ENCODE measurements at places on chromosomes 6 and 20.

- no peak for DNase-seq
- peaks cover 63% of the 10 kb centered on the region for H3K27me3 ChIP-seq
- no peaks in the 10 kb centered on the region for H3K4me1 ChIP-seq
- no peak overlapping the region for H3K4me3 ChIP-seq
- no peak overlapping the region for H3K27ac ChIP-seq
Measured at GRCh38 chr6:34151321-34152041, 5.6 kb upstream of the GRM4 start.

- H3K4me3 ChIP-seq = no peak overlapping the region
- H3K27me3 ChIP-seq = no peaks in the 10 kb centered on the region
- H3K27ac ChIP-seq = no peak overlapping the region
- no peaks in the 10 kb centered on the region for H3K36me3 ChIP-seq
- no peak for DNase-seq
Measured at GRCh38 chr20:10282979-10283456, 64.4 kb downstream of the SNAP25 start.

DNA sequence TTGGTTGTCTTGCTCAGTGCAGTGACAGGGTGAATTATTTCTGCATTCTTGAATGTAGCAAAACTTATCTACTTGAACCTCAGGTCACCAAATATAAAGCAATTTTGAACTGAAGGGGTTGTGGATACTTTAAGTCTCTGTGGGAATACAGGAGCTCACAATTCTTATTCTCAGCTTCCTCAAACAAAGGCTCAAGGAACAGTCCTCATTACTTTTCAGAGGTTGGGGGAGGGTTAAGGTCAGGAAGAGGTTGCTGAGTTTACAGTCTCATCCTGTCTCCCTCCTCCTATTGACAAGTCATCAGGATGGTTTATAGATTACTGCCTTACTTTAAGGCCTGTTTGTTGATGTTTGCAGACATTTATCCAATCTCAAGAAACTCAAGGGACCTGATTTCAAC, 143.6 kb upstream of the SPACA1 start:
- peaks cover 22% of the 10 kb centered on the region for H3K4me1 ChIP-seq
- no peak overlapping the region for H3K27ac ChIP-seq

DNA sequence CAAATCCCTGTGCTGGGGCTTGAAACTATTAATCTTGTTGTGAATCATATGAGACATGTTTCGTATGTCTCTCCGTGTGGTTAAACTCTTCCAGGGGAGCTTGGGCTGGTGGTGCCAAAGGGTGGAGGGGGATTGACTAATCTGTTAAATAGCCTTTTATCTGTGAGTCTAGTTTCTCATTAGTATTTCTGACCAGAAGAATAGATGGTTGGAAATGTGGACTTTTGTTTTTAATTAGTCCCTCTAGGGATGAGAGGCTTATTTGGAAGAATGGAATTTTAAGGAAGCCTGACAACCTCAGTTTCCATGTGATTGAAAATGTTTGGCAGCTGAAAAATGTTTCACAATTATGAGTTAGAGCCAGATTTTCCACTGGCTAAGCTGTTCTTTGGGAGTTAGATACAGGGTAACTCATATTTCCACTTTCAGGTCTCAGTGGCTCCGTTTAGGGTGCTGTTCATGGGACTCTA, 117.3 kb downstream of the BCKDHB start:
- no peaks in the 10 kb centered on the region for H3K36me3 ChIP-seq
- H3K27me3 ChIP-seq = no peaks in the 10 kb centered on the region
- H3K27ac ChIP-seq = no peak overlapping the region
- no peak overlapping the region for H3K4me3 ChIP-seq

- no peak for DNase-seq
- no peak overlapping the region for H3K27ac ChIP-seq
Measured at GRCh38 chr6:35025232-35026188, 115.6 kb downstream of the TCP11 start.

DNA sequence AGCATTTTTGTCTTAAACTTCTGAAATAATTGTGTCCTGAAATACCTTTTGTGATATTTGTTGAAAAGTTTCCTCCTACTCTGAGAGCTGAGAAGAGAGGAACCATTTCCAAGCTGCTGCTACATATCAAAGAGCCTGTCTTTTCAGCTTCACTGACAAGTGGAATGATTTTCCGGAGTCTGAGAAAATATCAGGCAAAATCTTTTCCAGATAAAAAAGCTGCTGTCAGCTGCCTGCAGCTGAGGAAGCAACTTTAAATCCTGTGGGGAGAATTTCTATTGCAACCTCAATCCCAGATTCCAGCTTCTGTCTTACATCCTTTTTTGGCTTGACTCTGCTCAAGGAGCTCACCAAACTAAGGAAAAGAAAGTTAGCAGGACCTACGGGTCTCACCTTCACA, 904.3 kb downstream of the PHF3 start:
- no peaks in the 10 kb centered on the region for H3K4me1 ChIP-seq
- no peak overlapping the region for H3K4me3 ChIP-seq
- H3K27me3 ChIP-seq = no peaks in the 10 kb centered on the region

GRCh38 chr20:19850198-19850533, 92.1 kb downstream of the RIN2 start:
- H3K27me3 ChIP-seq = peaks cover 5% of the 10 kb centered on the region
- no peaks in the 10 kb centered on the region for H3K36me3 ChIP-seq
- no peaks in the 10 kb centered on the region for H3K4me1 ChIP-seq
- DNase-seq = no peak
- H3K27ac ChIP-seq = no peak overlapping the region

- H3K27me3 ChIP-seq = peaks cover 11% of the 10 kb centered on the region
- H3K4me3 ChIP-seq = peak overlapping the region; percentile 99
- H3K36me3 ChIP-seq = peaks cover 35% of the 10 kb centered on the region
Measured at GRCh38 chr6:132812756-132813172, 1.6 kb upstream of the RPS12 start.

DNA sequence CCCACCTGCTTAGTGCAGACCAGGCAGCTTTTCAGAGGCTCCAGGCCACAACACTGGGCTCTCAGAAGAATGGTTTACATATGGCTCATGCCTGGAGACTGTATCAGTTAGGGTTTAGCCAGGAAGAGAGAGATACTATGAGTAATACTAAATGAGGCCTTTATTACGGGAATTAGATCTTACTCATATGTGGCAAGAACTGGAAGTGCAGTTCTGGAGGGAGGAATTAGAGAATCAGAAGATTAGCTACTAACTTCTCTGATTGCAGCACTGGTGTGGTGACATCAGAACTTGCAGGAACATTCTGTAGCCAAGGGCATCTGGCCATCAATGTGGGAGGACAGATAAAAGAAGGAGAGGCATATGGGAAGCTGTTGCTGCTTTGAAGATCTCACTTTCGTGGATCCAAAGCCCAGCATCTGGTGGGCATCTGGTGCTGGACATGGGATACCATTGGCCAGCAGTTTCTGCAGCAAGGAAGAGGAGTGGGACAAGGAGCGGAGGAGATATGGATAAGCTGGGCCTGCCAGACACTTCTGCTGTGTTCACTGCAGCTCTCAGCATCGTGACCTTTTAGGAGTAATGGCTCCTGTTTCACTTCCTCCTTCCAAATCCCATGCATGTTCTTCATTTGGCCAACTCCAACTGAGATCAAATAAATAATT, 248.5 kb downstream of the BTBD3 start:
- H3K4me1 ChIP-seq = no peaks in the 10 kb centered on the region
- H3K27me3 ChIP-seq = no peaks in the 10 kb centered on the region
- no peak for DNase-seq
- no peaks in the 10 kb centered on the region for H3K36me3 ChIP-seq
- no peak overlapping the region for H3K27ac ChIP-seq

DNA sequence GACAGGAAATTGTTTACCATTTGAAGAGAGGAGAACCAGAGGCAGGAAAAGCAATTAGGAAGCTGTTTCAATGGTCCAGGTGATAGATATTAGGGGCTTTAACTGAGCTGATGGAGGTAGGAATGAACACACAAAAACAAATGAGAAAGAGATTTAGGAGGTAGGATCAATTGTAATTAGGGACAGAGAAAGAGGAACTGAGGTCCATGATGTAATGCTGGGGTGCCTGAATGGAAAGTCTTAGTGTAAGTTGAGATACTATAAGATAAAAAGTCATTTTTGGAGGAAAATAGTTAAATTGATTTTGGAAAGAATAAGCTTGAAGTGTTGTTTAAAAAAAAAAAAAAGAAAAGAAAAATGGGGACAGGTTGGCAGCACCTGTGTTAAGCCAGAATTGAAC, 58.5 kb upstream of the B3GAT2 start:
- DNase-seq = no peak
- H3K4me1 ChIP-seq = no peaks in the 10 kb centered on the region
- H3K27me3 ChIP-seq = peaks cover 9% of the 10 kb centered on the region
- no peak overlapping the region for H3K27ac ChIP-seq
- H3K4me3 ChIP-seq = no peak overlapping the region
- H3K36me3 ChIP-seq = no peaks in the 10 kb centered on the region

- H3K27me3 ChIP-seq = no peaks in the 10 kb centered on the region
- no peaks in the 10 kb centered on the region for H3K36me3 ChIP-seq
- peaks cover 2% of the 10 kb centered on the region for H3K4me1 ChIP-seq
Measured at GRCh38 chr20:21235484-21236445, 67.4 kb upstream of the XRN2 start.

DNA sequence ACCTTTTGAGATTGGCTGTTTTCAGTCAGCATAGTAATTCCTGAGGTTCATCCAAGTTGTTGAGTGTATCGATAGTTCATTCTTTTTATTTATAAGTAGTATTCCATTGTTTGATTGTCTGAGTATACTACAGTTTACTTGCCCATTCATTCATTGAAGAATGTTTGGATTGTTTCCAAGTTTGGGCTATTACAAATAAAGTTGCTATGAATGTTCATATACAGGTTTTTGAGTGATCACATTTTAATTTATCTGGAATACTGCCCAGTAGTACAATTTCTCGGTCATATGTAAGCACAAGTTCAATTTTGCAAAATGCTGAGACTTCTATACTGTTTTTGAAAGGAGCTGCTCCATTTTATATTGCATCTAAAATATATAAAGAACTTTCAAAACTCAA, 14.2 kb upstream of the EPHA7 start:
- H3K27ac ChIP-seq = no peak overlapping the region
- no peaks in the 10 kb centered on the region for H3K36me3 ChIP-seq
- H3K27me3 ChIP-seq = no peaks in the 10 kb centered on the region
- DNase-seq = no peak
- H3K4me1 ChIP-seq = no peaks in the 10 kb centered on the region
- no peak overlapping the region for H3K4me3 ChIP-seq

GRCh38 chr6:15638373-15638772, 24.5 kb downstream of the DTNBP1 start:
- DNase-seq = no peak
- H3K27me3 ChIP-seq = no peaks in the 10 kb centered on the region
- H3K4me1 ChIP-seq = no peaks in the 10 kb centered on the region
- no peak overlapping the region for H3K27ac ChIP-seq
- H3K36me3 ChIP-seq = peaks cover 62% of the 10 kb centered on the region

GRCh38 chr6:156827382-156827781, 50.2 kb downstream of the ARID1B start:
- H3K4me3 ChIP-seq = no peak overlapping the region
- H3K4me1 ChIP-seq = peaks cover 38% of the 10 kb centered on the region
- no peak for DNase-seq
- H3K27me3 ChIP-seq = no peaks in the 10 kb centered on the region
- H3K27ac ChIP-seq = no peak overlapping the region
- H3K36me3 ChIP-seq = peaks cover 27% of the 10 kb centered on the region

GRCh38 chr6:73566954-73567591, 46.2 kb upstream of the EEF1A1 start:
- H3K27ac ChIP-seq = no peak overlapping the region
- H3K4me3 ChIP-seq = no peak overlapping the region
- H3K27me3 ChIP-seq = no peaks in the 10 kb centered on the region
- peaks cover 9% of the 10 kb centered on the region for H3K4me1 ChIP-seq
- H3K36me3 ChIP-seq = no peaks in the 10 kb centered on the region

- H3K36me3 ChIP-seq = no peaks in the 10 kb centered on the region
- no peak overlapping the region for H3K4me3 ChIP-seq
- H3K27ac ChIP-seq = no peak overlapping the region
- peaks cover 4% of the 10 kb centered on the region for H3K27me3 ChIP-seq
Measured at GRCh38 chr6:129893640-129894039, 32.5 kb upstream of the TMEM244 start.

DNA sequence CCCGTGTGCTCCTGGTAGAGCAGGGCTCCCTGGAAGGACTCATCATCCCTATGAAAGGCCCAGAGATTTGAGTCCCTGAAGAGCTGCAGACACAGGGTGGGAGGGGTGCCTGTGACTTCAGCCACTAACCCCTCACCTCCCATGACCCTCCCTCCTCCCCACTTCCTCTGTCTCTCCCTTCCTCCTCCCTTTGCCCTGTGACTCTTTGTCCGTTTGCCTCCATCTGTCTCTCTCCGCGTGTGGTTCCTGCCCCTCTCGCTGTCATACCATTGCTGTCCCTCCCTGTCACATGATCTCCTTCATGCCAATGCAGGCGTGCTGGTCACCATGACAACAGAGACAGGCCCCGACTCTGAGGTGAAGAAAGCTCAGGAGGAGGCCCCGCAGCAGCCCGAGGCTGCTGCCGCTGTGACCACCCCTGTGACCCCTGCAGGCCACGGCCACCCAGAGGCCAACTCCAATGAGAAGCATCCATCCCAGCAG, 19.0 kb downstream of the EPB41L1 start:
- H3K36me3 ChIP-seq = no peaks in the 10 kb centered on the region
- peak; percentile 28 for DNase-seq
- H3K4me1 ChIP-seq = peaks cover 8% of the 10 kb centered on the region
- no peak overlapping the region for H3K27ac ChIP-seq
- no peak overlapping the region for H3K4me3 ChIP-seq
- H3K27me3 ChIP-seq = no peaks in the 10 kb centered on the region

- H3K36me3 ChIP-seq = no peaks in the 10 kb centered on the region
- peaks cover 4% of the 10 kb centered on the region for H3K4me1 ChIP-seq
- H3K4me3 ChIP-seq = no peak overlapping the region
- peaks cover 3% of the 10 kb centered on the region for H3K27me3 ChIP-seq
- DNase-seq = no peak
Measured at GRCh38 chr20:62527781-62528180, 52.0 kb upstream of the GATA5 start.

DNA sequence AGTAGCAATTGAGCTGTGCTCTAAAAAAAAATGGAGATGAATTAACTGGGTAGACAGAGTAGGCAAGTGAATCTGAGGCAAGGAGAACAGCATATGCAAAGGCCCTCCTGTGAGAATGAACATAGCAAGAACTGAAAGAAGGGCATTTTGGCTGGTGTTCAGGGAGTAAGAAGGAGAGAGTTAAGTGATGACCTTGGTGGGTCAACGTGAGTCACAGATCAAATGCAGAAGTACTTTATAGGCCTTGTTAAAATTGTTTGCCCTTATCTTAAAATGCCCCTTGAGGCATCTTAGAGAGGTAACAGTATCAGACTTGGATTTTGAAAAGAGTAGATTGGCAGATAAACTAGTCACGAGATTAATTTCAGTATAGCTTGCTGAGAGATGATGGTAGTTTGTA, 24.5 kb downstream of the NDUFAF5 start:
- H3K36me3 ChIP-seq = peaks cover 22% of the 10 kb centered on the region
- H3K4me3 ChIP-seq = no peak overlapping the region
- H3K27me3 ChIP-seq = no peaks in the 10 kb centered on the region
- no peaks in the 10 kb centered on the region for H3K4me1 ChIP-seq
- H3K27ac ChIP-seq = no peak overlapping the region
- no peak for DNase-seq

GRCh38 chr6:109255946-109256640, 126.2 kb downstream of the CD164 start:
- no peak overlapping the region for H3K4me3 ChIP-seq
- no peaks in the 10 kb centered on the region for H3K36me3 ChIP-seq
- DNase-seq = no peak
- H3K27ac ChIP-seq = no peak overlapping the region

Measured in activated CD4-positive, alpha-beta T cell treated with anti-CD3 and anti-CD28 coated beads, Interleukin-2, amount 10 ng/mL, durations not matched to agents 7 days and 5 days (primary cell).